ENCODE measurements at places on chromosomes 5 and 9. TPM values are rescaled to one million over a fixed set of nuclear protein-coding genes. Genes with fewer than 3 reads are reported as not detected.

DNA sequence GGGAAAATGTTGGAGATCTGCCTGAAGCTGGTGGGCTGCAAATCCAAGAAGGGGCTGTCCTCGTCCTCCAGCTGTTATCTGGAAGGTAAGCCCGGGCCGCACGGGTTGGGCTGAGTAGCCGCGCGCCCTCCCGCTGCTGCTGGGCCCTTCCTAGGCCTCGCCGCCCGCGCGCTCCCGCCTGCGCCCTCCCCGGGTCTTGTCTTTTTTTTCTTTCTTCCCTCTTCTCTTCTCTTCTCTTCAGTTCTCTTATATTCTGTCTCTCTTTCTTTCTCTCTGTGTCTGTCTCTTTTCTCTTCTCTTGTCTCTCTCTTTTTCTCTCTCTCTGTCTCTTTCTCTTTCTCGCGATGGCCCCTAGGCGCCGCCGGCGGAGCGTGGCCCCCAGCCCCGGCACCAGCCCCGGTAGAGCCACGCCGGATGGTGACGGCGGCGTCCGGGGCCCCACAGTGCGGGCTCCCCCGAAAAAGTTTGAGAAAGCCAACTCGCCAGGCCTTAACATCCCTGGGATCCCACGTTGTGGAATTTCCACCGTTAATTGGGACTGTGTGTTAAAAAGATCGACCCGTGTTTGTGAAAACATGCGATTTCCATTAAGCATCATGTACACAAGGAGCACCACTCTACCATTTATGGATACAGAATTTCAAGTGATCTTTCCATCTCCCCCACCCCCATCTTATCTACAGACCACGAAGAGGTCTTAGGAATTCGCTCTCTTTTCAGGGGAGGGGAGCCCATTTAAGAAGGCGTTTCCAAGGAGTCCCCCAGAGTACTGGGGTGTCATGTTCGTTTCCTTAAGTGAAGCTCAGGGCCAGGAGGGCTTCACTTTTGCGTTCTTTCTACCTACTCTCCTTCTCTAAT, 616 bp downstream of the ABL1 start:
- no peak for DNase-seq

DNA sequence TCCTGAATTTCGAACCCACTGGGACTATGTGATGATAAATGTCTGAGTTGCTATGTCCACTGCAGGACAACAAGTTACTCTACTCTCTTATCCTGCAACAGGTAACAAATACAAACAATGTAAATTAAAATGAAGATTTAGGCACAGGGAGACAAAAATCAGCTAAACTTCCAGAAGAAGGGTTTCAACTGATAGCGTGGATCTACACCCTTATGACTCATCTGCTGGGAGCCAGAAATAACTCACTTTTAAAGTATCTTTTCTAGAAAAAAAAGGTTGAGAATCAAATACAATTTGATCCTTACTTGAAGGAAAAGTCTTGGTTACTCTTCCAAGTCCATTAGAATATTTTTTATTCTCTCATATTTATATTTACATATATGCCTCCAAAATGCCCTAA, 21.4 kb downstream of the PJA2 start:
- no peak for DNase-seq

DNA sequence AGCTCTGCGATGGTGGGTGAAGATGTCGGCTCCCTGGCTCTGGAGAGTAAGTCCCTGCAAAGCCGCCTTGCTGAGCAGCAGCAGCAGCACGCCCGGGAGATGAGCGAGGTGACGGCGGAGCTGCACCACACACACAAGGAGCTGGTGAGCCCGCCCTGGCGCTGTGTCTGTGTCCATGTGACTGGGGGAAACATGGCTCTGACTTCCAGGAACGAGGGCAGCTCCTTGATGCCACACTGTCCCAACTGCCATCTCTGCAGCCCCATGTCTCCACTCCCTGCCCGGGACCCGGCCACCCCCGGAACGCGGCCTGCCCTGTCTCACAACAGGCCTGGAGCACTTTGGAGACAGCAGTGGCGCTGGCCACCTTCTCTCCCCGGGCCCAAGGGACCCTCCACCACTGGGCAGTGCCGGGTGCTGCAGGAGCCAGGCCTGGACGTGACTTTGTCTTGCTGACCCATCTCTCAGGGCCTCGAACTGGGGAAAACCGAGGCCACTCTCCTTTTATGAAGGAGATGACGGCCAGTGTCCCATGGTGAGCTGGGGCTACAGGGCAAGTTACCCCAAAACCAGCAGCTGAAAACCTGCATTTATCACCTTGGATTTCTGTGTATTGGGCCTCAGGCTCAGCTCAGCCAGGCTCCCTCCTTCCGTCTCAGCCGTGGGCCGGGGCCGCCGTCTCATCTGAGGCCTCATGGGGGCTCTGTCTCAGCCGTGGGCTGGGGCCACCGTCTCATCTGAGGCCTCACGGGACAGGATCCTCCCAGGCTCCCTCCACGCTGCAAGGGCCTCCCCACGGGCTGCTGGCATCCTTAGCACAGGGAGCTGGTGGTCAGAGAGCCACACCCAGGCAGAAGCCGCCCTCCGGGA, 28.6 kb downstream of the CEP72 start:
- peak; percentile 94 for DNase-seq

- no peak for DNase-seq
These were observed 25.3 kb upstream of the LRRTM2 start for GRCh38 chr5:138900281-138900965.

DNA sequence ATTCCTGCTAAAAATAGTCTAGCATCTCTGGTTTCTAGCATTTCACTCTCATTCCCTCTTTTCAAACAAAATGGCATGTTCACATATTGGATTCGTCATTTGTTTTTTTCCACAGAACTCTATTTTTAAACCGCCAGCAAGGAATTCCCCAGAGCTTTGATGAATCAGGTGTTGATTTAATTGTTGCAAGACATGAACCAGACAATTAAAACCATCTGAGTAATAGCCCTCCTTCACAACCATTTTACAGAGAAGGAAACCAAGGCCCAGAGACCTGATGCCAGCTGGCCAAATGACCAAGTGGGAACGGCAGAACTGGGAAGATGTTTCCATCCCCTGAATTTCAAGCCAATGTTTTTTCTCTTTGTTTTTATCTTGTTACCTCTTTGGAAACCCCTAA, 167.0 kb downstream of the CAAP1 start:
- no peak for DNase-seq

- no peak for DNase-seq
These were observed 48.7 kb downstream of the ASS1 start for GRCh38 chr9:130493476-130493875.

The FIBCD1 gene
- total RNA-seq = 6.8 TPM

The GPX3 gene
- 4.9 TPM for total RNA-seq

The ALDH7A1 gene
- 71.3 TPM for total RNA-seq

The ADAMTS16 gene
- total RNA-seq = 12.8 TPM

The SEMA5A gene
- total RNA-seq = 249 TPM

The SPTLC1 gene
- 98.1 TPM for total RNA-seq

Data from chondrocyte (in vitro differentiated cells).